ENCODE measurements at places on chromosomes 1 and 21. TPM values are rescaled to one million over a fixed set of nuclear protein-coding genes. Genes with fewer than 3 reads are reported as not detected.

The AIM2 gene
- total RNA-seq, result not detected

The AJAP1 gene
- 0.35 TPM for total RNA-seq

DNA sequence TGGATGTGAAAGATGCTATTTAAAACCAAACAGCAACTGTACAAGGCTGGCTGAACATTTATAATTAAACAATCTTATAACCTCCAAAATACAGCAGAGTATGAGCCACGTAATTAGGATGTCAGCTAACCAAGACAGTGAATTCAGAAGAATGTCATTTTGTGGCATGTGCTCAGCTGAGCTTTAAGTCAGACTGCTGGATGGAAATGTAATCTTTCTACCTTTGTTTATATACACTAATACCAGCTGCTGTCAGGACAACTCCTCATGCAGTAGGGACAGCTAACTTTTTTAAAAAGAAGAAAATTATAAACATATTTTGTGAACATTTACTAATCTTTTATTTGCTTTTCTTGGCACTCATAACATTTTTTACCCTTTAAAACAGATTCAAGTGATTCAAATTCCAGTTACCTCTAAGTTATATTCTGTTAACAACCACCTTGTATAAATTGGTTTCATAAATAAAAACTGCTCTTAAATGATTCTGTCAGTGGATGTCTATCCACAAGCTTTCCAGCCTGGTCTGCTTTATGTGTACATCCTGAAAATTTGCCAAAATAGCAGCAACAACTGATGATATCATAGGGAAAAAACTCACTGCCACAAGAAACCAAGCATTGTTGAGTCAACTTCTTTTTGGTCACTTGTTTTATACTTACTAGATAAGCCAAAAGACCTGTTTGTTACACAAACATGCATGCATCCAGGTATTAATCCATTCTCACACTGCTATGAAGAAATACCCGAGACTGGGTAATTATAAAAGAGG lies 36.1 kb downstream of the DPH5 start:
- H3K27me3 ChIP-seq, result no peaks in the 10 kb centered on the region
- no peak overlapping the region for H3K4me3 ChIP-seq
- H3K4me1 ChIP-seq, result peaks cover 6% of the 10 kb centered on the region
- DNase-seq, result no peak

GRCh38 chr1:19703280-19703679 lies 38.6 kb downstream of the HTR6 start:
- no peaks in the 10 kb centered on the region for H3K27me3 ChIP-seq
- H3K36me3 ChIP-seq, result peaks cover 7% of the 10 kb centered on the region
- peaks cover 2% of the 10 kb centered on the region for H3K4me1 ChIP-seq
- H3K27ac ChIP-seq, result no peak overlapping the region

- no peaks in the 10 kb centered on the region for H3K36me3 ChIP-seq
- no peaks in the 10 kb centered on the region for H3K4me1 ChIP-seq
These were observed 2.9 kb downstream of the CD84 start for GRCh38 chr1:160576390-160576789.
